ENCODE measurements at places on chromosomes 5 and 9.

DNA sequence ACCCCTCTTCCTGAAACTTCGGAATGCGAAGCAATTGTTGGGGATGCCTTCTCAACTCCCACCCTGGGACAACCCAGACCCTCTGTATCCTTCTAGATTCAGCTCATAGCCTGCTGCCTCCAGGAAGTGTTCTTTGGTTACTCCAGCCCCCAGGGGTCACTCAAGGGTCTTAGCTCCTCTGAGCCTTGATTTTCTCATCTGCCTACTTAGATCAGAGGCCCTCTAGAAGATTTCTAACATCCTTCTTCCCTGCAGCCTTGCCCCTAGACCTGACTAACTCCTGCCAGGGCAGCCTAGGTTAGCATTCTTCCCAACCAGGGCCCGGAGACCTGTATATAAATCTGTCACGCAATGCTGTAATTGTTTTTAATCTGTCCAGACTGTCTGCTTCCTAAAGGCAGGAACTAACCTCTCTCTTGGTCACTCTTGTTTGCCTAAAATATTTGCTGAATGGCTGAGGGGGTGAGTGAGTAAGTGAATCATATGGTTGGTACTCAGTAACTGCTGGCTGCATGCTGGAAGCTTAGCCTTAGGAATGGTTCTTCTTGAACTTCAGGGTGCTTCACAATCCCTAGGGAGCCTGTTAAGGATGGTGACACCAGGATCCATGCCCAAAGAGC lies 8.2 kb downstream of the GALNT10 start:
- DNase-seq: no peak

DNA sequence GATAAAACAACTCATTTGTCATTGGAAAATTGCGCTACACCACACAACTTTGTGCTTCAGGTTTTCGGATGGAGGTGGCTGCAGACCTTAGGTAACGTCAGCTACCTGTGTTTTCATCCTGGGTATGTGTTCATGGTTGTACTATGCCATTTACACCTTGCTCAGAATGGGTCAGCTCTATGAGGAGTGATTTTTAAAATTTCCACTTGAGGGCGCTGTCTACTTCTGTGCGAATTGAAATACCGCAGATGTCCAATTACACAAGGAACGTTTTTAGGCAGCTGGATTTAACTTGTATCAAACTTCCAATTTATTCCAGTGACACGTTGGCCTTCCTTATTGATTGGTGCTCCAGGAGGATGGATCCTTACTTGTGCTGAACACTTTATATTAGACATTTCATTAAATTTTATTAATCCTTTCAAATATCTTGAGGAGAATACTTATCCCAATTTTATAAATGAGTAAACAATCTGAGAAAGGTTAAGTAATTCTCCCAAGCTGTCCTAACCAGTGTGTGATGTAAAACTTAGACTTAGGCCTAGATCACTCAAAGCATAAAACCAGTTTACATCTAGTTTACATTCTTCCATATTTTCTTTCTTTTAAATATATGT lies 23.4 kb downstream of the DMRTA1 start:
- no peak for DNase-seq

GRCh38 chr5:57174890-57175510 lies 1.1 kb downstream of the GPBP1 start:
- no peak for DNase-seq

DNA sequence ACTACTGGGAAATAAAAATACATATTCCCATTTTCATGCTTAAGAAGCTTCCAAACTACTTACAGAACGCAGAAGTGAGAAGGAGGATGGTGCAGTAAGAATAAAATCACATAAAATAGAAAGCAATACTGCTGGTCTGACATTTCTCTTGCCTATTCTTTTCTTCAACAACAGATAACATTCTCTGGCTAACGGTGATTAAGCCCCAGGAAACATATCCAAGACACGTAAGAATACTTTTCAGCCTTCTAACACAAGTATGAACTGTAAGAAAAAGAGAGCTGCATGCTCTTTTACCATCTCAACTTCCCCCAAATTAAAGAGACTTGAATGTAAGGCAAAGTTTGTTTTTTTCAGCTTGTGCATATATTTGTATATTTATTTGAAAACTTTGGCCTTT lies 156.1 kb upstream of the TARS1 start:
- DNase-seq: no peak

GRCh38 chr5:93722588-93722987 lies 18.8 kb downstream of the POU5F2 start:
- no peak for DNase-seq

DNA sequence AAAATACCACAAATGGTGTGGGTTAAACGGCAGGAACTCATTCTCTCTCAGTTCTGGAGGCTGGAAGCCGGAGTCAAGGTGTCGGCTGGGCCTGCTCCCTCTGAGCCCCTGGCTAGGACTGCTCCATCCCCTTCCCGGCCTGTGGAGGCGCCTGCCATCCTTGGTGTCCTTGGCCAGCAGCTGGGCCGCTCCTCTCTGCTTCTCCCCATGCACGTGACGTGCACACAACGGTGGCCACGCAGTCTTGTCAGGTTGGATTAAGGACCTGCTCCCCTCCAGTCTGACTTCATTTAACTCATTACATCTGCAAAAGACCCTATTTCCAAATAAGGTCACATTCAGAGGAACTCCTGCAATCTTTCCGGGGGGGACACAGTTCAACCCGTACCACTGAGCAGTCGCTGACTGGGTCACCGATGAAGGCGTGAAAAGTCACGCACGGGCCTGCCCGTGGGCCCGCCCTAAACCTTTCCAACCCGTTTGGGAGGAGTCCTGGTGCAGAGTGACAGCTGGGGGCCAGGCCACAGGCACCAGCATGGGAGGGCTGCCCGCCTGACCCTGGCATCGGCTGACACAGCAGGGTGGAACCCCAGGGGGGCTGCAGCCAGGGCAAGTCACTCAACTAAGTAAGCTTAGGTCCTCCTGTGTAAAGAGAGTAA lies 135.2 kb downstream of the COL23A1 start:
- DNase-seq: no peak

DNA sequence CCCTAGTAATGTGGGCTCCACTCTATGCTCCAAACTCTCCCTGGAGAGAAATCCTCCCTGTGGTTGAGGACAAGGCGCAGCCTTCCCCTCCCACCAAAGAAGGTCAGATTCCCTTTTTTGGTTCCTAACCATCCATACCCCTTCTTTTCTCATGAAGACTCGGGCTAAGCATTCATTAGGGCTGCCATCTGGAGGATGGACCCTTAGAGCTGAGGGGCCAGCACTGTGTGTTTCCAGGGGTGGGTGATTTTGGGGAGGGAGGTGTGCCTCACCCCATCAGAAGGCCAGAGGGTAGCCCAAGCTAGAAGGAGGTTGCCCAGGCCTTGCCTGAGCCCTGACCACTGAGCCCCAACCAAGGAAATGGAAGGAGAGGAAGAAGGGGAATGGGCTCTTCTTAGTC lies 36.8 kb downstream of the TGFBI start:
- DNase-seq: no peak

GRCh38 chr5:143231416-143231815 lies 172.1 kb downstream of the NR3C1 start:
- no peak for DNase-seq

DNA sequence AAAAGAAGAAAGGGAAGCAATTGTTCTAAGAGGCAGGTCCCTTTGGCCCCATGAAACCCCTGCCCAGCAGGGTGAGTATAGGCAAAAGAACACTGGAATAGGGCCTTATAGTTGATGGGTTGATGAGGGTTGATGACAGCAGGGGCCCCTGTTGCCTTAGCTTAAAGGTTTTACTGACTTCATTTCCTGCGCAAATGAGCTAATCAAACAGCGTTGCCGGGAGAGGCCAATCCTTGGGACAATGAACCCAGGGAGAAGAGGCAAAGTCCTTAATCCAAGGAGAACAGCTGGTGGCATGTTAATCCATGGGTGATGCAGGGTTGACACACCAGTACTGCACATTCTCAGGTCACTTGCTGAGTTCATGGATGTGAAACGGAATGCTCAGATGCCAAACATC lies 22.0 kb upstream of the EPB41L4B start:
- DNase-seq: no peak

DNA sequence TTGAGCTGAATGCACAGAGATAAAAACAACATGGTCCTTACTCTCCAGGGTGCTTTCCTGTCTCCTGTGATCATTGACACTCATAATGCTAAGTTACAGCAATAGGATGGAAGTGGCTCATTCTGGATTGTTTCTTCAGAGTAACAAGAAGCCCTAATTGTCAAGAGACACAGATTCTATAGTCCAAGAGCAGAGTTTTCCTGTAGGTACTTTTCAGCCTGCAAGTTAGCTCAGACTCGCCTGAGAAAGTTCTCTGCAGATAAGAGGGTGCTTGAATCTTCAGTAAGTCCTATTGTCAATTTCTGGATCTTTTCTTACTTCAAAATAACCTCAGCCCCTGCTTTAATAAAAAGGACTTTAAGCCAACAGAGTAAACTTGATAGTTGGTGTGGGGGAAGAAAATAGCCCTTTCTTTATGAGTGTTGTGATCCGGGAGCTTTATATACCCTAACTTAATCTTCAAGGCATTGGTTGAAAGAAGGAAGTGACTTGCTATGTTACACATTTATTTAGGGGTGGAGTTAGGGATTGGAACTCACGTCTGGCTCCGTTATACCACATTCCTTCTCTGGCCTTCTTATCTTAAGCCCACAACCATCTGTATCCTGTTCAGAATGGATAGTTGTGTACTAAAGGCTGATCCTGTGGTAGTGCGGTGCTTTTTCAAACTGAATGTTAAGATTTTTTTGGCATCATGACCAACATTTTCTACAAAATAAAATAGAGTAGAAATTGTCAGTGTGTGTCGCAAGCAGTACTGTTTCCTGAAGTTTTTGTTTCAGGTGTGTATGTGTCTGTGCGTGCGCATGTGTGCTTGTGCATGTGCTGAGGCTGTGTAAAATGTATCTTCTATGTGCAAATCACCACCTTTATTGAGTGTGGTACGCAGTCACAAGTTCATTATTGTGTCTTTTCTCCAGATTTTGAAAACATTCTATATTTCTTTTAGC lies 173.9 kb downstream of the WDR70 start:
- no peak for DNase-seq

Data from left forelimb (tissue), 1 donor.